Stimulated activated CD4-positive, alpha-beta T cell treated with anti-CD3 and anti-CD28 coated beads, TNF-alpha, amount 100 ng/mL, for 1 hour (primary cell): ENCODE measurements at places on chromosomes 5 and 9.

- DNase-seq: no peak
Observed at GRCh38 chr5:21919414-21920022, 933.6 kb downstream of the CDH12 start.

DNA sequence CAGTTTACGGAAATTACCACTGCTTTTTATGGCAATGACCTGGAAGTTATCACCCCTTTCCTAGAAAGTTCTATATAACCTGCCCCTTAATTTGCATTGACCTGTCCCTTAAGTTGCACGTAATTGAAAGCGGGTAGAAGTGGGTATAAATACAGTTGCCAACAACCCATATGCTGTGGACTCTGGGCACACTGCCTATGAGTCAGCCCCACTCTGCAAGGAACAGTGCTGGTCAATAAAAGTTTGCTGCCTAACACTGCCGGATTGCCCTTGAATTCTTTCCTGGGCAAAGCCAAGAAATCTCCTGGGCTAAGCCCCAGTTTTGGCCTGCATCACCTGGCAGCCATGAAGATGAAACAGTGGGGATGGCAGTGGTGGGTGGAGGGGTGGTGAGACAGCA, 23.9 kb upstream of the CLPTM1L start:
- no peak for DNase-seq

DNA sequence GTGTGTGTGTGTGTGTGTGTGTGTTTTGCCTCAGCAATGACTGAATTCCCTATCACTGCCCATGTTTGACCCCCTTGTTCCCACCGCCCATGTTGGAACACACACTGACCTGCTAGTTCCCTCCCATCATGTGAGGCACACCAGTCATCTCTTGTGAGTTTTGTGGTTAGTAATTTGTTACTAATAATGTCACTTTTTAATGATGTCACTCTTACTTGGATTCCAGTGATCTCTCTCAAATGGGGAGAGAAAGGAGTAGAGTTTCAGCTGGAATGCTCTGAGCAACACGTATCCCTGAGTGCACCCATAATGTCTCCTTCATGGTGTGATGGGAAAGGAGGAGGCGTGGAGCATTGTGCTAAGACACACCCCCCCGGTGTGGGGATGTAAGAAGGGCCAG, 172.6 kb downstream of the SH3GL2 start:
- no peak for DNase-seq

DNA sequence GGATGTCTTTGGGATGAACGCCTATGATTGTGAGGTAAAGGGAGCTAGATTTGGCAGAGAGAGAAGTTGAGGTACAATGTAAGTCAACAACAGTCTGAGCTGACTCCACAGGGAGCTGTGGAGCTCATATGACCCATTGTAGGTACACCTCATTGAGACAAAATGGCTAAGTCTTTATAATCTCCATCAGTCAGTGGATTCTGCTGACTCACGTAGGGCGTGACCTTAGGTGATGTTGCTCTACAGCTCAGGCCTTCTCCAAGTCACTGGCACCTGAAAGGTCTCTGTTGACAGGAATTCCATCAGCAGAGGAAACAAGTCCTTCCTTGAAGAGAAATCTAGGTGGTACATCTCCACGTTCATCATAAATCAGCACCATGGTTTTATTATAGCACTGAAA, 118.2 kb upstream of the PRR16 start:
- DNase-seq: no peak

DNA sequence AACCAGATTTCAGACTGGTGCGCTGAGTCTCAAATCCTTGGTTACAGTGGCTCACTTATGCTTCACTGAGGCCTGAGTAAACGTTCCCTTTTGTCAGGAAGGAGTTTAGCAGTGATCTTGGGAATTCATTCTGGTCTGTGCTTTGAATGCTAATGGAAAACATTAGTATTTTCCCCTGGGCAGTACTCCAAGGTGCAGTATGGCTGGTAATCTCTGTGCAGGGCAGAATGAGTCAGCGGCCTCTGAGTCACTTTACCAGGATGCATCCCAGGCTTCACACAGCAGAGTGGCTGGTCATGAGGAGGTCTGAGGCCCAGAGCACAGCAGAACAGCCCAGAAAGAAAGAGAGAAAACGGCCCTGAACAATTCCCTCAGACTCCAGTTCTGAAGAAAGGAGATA, 54.0 kb downstream of the PCA3 start:
- no peak for DNase-seq

GRCh38 chr5:136781464-136781863, 416.1 kb upstream of the TRPC7 start:
- no peak for DNase-seq

- no peak for DNase-seq
Observed at GRCh38 chr5:57750891-57751290, 268.3 kb upstream of the ACTBL2 start.
